ENCODE measurements at places on chromosomes 2 and 18. TPM values are rescaled to one million over a fixed set of nuclear protein-coding genes. Genes with fewer than 3 reads are reported as not detected.

The MERTK gene
- 56.1 TPM for total RNA-seq

The AQP12A gene
- total RNA-seq: not detected

- no peak for DNase-seq
These were observed 13.2 kb downstream of the NRP2 start for GRCh38 chr2:205695460-205695991.

The PTPRN gene
- 0.12 TPM for total RNA-seq

The ICA1L gene
- 13.4 TPM for total RNA-seq

- DNase-seq: no peak
These were observed 58.0 kb upstream of the ARL5A start for GRCh38 chr2:151886241-151886640.

- no peak for DNase-seq
These were observed 61.4 kb downstream of the TWIST2 start for GRCh38 chr2:238908960-238909951.

The PLCD4 gene
- 2.3 TPM for total RNA-seq

- no peak for DNase-seq
These were observed 167.9 kb downstream of the HRH4 start for GRCh38 chr18:24628326-24628725.

The RNF152 gene
- 16.2 TPM for total RNA-seq

The KANSL1L gene
- total RNA-seq: 30.5 TPM

DNA sequence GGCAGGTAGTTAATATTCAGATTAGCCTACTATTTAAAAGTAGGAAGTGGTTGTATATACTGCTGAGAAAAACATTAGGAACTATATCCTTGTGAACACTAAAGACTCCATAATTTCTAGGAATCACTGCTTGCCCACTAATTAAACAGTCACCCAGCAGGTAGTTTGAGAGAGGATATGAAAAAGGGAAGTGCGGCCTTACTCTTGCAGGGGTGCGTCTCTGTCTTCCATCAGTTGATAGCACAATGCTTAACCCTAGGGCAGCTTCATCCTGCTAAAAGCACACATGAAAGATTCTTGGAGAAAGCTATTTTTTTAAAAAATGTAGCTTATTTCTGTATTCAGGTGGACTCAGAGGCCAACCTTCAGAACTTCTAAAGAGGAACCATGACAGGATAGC lies 53.1 kb upstream of the ATP5MC3 start:
- no peak for DNase-seq

DNA sequence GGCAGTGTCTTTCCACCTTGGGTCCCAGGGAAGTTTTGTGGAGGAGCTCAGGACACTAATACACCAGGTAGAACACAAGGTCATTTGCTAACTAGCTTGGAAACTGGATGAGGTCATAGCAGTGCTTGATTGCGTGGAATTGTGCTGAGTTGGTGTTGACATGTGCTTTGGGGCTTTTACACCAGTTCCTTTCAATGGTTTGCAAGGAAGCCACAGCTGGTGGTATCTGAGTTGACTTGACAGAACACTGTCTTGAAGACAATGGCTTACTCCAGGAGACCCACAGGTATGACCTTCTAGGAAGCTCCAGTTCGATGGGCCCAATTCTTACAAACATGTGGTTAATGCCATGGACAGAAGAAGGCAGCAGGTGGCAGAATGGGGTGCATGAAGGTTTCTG lies 5.9 kb downstream of the CTLA4 start:
- no peak for DNase-seq

The IL1R1 gene
- 541 TPM for total RNA-seq

The CCDC121 gene
- 2.8 TPM for total RNA-seq

DNA sequence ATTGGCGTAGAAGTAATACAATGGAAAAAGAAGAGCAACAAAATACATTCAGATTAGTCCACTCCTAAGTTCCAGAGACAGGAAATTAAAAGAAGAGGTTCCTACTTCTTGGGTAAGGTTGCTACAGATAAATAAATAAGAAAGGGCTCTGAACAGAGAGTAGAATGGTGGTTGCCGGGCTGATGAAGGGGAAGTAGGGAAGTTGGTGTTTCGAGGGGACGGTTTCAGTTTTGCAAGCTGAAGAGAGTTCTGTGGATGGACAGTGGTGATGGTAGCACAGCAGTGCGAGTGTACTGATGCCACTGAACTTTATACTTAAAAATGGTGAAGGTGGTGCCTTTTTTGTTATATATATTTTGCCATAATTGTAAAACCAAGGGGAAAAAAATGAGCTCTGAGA lies 48.2 kb downstream of the CABYR start:
- no peak for DNase-seq

DNA sequence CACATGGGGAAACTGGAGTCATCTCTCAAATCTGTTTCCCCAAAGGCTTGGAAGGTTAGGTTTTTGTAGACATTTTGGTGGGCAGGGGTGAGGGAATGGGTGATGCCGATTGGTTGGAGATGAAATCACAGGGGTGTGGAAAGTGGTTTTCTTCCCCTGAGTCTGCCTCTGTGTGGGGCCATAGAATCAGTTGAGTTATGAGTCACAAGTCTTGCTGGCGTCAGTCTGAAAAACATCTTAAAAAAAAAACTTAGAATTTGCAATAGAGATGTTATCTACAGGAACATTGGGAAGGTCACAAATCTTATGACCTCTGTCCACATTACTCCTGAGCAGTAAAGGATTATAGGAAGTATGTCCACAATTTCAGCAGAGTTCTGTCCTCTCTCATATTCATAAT lies 314.6 kb downstream of the CNTNAP5 start:
- no peak for DNase-seq

The KCNJ13 gene
- total RNA-seq: not detected

DNA sequence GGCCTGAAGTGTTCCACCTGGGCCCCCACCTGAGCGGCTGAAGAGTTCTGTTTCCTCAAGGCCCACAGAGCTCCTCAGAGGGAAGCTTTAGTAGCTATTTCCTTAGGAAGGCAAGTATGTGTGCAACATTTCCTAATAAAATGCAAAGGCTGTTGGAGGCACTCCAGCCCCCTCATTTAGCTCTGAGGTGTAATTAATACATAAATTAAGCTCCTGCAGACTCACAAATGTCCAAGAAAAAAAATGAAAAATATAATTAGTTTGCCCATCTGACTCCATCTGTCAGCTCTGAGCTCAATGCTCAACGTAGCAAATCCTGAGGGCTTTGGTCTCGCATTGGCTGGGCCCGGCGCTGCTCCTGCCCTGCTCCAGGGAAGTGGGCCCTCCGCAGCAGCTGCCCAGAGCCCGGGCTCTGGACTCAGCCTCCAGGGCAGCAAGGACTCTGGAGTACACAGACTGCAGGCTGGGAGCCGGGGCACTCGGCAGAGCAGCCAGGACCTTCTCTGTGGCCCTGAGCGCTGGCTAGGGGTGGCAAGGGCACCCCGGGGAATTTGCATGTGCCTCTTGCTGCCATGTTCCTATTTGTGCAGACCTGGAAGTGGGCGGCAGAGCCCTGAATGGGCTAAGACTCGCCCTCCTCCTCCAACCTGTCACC lies 23.4 kb upstream of the C1QL2 start:
- no peak for DNase-seq

DNA sequence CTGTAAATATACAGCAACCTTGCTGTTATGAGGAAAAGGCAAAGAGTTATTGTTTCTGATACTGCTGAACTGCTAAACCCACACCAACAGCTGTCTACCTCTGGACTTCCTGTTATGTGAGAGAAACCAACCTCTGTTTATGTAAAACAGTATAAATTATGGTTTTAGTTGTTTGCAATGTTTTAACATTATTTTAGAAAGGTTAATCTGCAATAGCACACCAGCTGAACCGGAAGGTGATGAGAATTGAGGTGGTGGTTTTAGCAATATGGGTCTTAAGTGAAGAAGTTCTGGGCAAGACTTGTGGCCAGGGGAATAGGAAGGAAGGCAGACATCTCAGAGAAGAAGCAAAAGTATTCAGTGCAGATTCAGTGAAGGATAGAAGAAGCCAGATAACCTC lies 237.8 kb downstream of the PLCL1 start:
- no peak for DNase-seq

GRCh38 chr2:2845267-2845666 lies 514.2 kb upstream of the MYT1L start:
- no peak for DNase-seq

The CYP26B1 gene
- 36.6 TPM for total RNA-seq

DNA sequence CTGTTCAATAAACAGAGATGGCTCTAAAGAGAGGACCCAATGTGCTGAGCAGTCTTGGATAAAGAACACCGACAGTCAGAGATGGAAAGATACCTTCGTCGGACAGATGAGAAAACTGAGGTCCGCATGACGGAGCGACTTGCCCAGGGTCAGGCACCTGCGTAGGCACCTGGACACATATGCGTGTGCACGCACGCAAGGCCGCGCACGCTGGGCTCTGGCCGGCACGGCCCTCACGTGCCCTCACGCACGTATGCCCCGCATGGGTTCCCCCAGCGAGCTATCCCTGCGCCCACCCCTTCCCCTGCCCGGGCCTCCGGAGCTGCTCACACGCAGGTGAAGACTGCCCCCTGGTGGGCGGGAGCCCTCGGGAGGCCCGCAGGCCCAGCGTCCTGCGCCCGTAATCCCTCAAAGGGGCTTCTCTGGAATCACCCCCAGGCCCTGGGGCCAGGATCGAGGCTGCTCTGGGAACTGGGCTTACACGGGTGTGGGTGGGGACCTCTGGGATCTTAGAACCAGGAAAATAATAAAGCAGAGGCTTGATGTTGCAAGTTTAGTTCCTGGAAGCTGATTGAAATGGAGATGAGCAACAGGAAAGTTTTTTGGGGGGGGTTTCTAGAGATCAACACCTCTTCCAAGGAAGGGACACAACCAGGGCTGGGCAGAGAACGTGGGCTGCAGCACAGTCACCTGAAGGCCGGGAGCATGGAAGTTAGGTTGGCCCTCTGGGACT lies 246.3 kb downstream of the TNS1 start:
- peak; percentile 57 for DNase-seq

GRCh38 chr18:8719192-8719591 lies 13.8 kb downstream of the MTCL1 start:
- no peak for DNase-seq

- DNase-seq: no peak
These were observed 71.9 kb upstream of the GALNT5 start for GRCh38 chr2:157185476-157186227.

DNA sequence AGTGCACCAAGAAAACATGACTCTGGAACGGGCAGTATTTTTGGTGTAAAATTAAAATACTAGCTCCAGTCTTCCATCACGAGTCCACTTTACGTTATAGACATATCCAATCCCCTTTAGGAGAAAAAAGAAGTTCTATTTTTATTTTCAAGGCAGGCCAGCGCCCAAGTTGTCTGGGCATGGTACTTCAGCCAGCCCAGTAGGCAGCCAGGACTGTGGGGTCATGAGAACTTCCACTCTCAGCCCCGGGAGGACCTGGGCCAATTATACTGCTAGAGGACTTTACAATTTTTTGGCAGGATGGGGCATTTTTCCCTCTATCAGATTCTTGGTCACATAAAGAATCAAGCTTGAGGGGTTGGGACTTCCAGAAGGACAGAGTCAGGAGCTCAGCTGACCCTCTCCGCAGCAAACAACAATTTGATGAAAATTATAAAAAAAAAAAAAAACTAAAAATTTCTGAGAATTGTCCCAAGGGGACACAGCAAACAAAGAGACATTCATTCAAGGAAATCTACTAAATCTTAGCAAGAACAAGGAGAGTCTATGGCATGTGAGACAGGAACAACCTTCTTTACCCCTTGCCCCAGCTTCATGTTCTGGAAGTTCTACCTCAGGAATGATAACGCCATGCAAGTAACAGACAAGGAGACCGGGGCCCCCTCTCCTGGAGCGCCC lies 37.3 kb upstream of the B3GNT2 start:
- DNase-seq: no peak

GRCh38 chr2:7508296-7508943 lies 591.2 kb downstream of the RNF144A start:
- no peak for DNase-seq

DNA sequence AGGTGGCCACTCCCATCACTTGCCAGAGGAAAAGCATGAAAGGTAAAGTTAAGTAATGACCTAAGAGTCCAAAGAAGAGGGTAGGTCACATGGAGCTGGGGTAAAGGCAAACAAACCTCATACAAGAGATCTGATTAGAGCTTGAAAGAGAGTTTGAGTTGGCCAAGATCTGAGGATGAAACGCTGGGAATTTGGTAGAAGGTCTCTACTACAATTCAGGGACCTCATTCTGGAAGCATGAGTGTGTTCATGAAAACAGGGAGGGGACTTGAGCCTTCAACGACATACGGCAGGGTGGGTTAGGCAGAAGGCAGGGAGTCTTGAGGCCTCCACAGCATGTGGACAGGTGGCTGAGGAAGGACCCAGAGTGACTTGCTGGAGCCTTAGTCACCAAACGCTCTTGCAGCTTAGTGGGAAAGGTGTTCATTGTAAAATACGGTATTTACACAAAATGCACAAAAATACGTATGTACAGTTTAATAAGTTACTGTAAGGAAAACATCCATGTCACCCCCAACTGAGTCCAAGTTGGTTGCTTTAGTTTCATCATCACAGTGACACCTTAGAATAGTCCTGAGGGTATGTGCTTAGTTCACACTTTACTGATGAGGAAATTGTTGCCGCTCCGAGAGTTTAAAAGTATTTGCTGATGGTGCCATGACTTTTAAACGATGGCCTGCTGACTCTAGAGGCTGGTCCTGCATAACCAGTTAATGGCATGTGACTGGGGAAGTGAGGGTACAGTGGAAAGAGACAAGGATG lies 5.0 kb upstream of the FARP2 start:
- DNase-seq: no peak

GRCh38 chr2:68853915-68854314 lies 17.3 kb downstream of the BMP10 start:
- no peak for DNase-seq

DNA sequence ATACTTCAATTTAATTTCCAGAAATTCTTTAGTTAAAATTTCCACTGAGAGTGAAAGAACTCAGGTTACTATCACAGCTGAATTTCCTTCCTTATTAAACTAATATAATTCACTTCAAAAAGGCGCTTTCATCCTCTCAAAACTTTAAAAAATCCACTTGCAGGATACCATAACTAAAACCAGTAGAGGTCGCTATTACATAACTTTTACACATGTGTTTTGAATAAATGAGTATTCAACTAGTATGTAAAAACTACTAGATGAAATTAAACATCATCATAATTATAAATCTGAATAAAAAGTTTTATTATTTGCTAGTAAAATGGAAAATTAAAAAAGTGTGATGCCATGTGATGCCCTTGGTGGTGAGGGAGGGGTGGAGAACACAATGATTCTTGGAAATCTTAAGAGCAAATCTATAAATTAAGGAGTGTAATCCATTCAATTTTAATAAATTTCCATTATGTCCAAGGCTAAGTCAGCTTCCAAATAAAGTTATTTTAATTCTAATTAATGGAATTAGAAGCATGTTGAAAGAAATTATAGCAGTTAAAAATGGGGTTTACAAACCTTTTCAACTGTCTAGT lies 61.4 kb downstream of the SOS1 start:
- DNase-seq: no peak

DNA sequence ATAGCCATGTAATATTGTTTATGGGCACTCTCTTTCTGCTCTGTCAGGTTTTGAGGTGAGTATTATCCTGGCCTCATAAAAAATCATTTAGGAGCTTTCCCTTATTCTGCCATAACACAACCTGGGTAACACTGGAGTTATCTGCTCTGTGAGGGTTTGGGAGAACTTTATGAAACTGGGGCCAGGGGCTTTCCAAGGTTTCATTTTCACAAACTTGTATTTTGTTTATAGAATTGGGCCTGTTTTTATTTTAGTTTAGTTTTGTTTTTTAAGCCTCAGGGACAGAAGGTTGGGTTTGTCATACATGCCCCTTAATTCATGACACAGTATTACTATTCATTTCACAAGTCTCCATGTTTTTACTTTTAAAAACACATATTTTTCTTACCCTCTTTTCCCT lies 83.5 kb downstream of the IRS1 start:
- DNase-seq: no peak

GRCh38 chr2:223416815-223417610 lies 185.1 kb downstream of the SCG2 start:
- no peak for DNase-seq

The GCC2 gene
- 24.6 TPM for total RNA-seq

GRCh38 chr2:173104156-173104555 lies 28.5 kb downstream of the MAP3K20 start:
- no peak for DNase-seq
